Bronchial epithelial cell (primary cell): ENCODE measurements at places on chromosomes 6 and 20.

GRCh38 chr20:10314198-10314597, 95.6 kb downstream of the SNAP25 start:
- DNase-seq: no peak

GRCh38 chr6:43915986-43916923, 146.2 kb downstream of the VEGFA start:
- no peak for DNase-seq

GRCh38 chr6:109527989-109528388, 45.0 kb upstream of the ZBTB24 start:
- DNase-seq: peak; percentile 10

DNA sequence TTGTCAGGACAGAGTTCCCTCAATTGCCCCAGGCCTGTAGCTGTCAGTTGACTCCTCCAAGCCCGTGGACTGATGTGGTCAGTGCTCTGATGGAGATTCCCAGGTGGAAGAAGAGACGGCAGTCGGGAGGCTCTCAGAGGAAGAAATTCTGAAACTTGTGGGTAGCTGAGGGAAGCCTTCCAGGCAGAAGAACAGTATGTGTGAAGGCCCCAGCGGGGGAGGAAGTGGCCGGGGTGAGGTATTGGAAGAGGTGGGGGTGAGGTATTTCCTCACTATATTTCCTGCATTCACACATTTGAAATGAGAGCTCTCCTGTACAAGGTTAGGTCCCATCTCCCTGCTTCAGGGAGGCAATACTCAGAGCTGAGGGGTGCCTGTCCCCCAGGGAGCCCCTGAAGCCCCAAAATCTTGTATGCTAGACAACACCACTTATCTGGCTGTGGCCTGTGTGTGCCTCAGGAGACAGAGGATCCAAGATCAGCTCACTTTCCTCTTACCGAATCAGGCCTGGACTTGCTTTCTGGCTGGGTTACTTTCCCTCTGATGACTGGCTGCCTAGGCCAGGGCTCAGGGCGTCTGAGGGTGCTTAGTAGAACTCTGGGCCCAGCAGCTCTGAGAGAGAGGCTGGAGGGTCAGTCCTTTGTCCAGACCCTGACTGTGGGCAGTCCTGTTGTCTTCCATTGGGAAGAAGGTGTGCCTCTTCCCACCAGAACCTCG, 49.3 kb upstream of the MYL9 start:
- peak; percentile 79 for DNase-seq

DNA sequence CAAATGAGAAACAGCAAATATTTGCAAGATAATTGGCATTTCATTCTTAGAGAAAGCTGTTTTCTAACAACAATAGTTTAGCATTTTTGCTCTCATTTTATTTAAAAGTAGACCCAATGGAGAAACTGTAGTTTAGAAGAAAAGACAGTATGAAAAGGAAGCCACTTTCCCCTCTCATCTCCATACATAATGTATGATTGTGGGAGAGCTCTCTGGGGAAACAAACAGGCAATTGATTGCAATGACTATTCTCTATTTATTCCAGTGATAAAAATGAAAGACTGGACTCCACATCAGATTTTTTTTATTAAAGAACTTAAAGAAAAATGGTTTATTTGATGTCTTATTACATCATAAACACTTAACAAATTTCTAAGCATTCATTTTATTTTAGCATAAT, 116.8 kb upstream of the SASH1 start:
- DNase-seq: no peak

DNA sequence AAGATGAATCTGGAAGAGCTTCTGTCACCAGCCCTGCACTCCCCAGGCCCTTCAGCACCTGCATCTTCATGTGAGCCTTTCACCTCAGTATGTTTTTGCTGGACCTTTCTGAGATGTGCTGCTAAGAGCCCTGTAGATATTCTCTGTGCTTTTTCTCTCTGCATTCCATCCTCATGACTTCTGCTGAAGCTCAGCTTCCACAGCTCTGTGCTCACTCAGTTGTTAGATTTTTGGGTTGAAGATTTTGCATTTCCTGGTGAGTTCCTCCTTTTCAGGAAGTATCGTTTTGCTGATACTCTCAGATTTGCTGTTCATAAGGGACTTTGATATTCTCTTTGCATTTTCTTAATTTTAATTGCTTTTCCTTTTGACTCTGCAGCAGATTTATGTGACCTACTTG, 18.3 kb downstream of the KIAA1586 start:
- DNase-seq: no peak

DNA sequence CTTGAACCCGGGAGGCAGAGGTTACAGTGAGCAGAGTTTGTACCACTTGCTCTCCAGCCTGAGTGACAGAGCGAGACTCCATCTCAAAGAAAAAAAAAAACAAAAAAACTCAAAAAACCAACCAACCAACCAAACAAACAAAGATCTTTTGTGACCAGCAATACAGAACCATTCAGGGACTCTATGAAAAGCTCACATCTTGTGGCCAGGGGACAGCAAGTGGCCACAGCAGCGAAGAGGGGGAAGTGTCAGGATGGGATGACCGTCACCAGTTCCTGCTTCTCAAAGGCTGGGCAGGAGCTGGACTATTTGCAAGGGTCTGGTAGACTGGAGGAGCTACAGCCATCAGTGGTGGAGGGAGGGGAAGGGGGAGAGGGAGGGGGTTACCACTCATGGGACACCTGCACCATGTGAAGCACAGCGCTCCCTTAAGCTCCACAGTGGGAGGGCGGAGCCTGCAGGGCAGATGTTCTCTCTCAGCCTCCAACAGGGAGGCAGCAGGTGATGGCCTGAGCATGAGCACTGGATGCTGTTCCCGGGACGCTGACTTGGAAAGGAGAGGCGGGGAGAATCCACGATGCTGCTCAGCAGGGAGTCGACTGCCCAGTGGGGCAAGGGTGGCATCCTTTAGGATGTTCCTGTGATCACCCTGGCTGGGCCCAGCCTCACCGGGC, 19.7 kb upstream of the ULBP3 start:
- no peak for DNase-seq

- DNase-seq: no peak
These were observed 14.9 kb downstream of the DYNLT1 start for GRCh38 chr6:158629367-158630221.

GRCh38 chr6:18412068-18412467, 24.9 kb downstream of the RNF144B start:
- DNase-seq: no peak

GRCh38 chr20:21583486-21584168, 69.8 kb upstream of the NKX2-2 start:
- no peak for DNase-seq

GRCh38 chr6:157169226-157169625, 154.1 kb downstream of the TMEM242 start:
- no peak for DNase-seq

- no peak for DNase-seq
These were observed 219.8 kb upstream of the STXBP5 start for GRCh38 chr6:146984251-146984924.

- DNase-seq: no peak
These were observed 83.7 kb downstream of the YTHDF1 start for GRCh38 chr20:63132131-63132714.

DNA sequence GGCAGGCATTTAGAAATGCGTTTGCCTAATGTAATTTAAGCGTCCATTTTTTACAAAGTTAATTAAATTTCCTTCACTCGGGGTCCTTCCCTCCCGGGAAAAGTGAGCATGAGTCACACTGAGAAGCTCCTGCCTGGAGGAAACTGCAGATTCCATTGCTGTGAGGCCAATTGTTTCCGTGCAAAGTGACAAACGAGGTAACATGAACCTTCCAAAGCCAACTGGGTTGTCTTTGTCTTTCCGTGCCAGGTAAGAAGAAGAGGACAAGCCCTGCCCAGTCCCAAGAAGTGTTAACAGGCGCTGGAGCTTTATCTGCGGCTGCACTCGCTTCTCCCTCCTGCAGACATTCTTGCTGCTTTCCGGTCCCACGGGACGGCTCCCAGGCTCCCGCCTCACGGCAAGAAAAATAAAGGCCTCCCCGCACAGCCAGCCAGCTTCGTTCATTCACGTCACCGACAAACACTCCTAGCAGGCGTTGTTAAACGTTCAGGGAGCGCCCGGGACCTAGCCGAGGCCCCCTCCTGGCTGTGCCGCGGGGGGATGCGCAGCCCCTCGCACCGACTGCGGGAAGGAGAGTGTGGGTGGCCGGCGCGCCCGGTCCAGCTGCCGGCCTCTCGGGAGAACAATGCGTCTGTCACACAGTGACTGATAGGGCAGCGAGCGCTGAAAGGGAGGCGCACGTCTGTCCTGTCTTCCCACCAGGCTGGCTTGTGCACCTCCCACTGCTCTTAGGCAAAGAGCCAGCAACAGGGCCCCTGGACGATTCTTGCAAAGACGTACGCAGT, 61.5 kb upstream of the HDDC2 start:
- DNase-seq: peak; percentile 56

DNA sequence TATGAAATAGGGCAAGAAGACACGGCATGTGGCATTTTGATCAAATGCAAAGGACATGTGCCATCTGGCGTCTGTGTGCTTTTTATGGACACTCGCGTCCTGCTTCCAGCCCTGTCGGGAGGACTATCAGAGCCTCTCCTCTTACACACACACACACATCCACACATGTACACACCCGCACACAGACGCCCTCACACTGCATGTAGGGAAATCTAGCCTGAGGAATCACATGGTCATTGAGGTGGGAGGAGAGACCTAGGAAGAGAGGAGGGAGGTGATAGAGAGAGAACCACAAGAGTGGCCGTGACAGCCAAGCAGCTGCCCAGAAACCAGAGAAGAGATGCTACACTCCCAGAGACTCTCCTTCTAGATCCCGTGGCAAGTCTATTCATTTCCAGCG, 105.9 kb upstream of the CDYL start:
- no peak for DNase-seq

DNA sequence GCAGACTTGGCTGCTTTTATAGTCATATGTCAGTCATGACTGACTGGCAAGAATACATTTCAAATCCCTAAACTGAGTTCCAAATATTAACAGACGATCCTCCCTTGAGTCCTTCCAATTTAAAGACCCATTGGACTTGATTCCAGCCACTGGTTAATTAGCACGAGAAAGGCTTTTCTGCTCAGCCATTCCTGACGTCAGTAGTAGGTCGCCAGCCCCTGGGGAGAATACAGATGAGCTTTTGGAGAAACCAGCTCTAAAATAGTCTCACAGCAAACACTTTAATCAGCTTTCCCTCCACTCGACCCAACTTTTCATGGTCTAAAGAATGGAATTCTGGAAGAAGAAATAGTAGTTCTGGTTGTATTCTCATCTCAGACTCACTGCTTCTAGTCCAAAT, 91.6 kb downstream of the SLC22A3 start:
- no peak for DNase-seq

- DNase-seq: no peak
These were observed 144.2 kb downstream of the TTLL2 start for GRCh38 chr6:167469101-167469500.

DNA sequence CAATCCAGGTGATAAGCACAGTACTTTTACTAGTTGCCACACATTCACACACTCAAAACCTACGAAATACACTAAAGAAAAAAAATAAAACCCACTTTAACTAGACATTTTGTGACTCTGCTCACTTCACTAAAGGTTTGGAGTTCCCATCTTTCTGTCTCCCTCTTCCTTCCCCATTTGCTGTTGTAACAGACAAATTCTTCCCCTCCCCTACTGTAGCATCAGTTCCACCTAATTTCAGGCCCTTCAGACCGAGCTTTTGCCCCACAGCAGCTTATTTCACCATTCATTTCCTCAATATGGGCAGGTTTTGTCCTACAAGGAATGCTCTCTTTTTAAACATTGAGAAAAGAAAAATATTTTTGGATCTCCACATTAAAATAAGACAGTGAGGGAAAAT, 31.3 kb upstream of the MRAP2 start:
- no peak for DNase-seq

GRCh38 chr6:43993881-43994523, 133.2 kb downstream of the MRPL14 start:
- DNase-seq: no peak

GRCh38 chr6:113626475-113626874, 230.7 kb upstream of the MARCKS start:
- no peak for DNase-seq

DNA sequence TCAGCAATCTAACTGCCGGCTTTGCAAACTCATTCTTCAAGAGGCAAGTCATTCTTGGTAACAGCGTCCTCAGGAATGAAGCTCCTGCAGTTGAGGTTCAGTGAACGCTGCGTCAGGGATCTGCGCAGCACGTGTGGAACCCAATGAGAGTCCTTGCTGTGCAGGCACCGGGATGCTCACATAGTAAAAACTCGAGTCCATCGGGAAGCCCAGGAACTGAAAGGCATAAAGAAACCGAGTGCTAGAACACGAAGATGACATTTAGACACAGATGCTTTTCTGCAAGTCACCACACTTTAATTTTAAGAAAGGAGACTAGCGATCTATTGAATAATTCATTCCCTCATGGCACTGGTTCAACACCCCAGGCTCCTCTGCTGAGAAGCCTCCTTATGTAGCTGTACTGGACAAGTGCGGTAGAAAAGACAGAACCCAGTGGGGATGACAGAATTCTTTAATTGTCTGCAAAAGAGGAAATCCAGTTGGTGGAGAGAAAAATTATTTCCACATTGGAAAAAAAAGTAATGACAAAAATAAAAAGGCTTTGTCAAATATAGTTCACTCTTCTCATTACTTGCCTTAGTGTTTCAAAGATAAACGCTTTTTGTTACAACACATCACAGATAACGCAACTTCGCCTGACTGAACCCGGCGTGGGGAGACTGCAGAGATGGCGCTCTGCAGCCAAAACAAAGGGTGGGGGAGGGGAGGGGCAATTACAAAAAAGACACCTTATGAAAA, 1.9 kb upstream of the AFDN start:
- DNase-seq: no peak

DNA sequence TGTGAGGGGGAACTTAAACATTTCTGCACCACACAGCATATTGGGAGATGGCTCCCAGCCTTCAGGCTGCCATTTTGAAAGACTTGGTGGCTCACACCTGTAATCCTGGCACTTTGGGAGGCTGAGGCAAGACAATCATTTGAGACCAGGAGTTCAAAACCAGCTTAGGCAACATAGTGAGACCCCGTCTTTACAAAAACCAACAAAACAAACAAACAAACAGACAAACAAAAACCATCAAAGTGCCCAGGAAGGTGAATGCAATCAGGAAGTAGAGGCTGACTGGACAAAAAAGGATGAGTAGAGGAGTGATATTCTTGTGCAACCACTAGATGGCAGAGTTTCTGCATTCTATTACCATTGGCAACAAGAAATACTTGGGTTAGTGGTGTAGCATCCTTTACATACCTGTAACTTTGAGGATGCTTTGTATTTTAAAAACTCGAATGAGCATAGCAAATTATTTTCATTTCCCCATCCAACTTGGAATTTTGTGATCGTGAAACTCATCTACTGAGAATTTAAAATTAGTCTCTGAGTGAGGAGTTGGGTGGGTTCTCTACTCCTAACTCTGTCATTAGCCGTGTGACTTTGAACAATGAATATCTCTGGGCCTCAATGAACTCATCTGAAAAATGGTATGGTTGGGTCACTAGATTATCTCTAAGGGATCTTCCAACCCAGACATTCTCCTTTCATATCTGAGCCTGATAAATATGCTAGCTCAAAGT, 84.4 kb downstream of the CRYBG1 start:
- peak; percentile 79 for DNase-seq
